HTR-8/SVneo (cell line): ENCODE measurements at places on chromosomes 1 and 21.

DNA sequence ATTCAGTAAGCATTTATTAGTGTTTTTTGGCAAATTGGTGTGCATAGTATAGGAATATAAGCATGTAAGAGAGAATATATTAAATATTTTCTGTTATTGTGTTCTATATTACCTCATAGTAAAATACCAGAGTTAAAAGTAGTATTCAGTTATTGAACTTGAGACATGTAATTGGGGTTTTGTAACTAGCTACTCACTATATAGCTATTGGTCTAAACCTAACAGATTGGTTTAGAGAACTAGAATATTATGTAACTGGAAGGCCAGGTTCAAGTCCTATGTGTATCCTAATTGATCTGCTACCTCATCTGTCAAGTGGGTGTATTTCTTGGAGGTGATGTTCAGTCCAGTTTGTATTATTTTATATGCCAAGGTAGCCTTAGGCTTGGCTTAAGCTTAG, 26.3 kb downstream of the CLIC4 start:
- no peak for DNase-seq

- no peak for DNase-seq
These were observed 42.6 kb upstream of the A3GALT2 start for GRCh38 chr1:33363470-33363861.

GRCh38 chr21:45845770-45846090, 135.8 kb upstream of the COL6A1 start:
- no peak for DNase-seq

DNA sequence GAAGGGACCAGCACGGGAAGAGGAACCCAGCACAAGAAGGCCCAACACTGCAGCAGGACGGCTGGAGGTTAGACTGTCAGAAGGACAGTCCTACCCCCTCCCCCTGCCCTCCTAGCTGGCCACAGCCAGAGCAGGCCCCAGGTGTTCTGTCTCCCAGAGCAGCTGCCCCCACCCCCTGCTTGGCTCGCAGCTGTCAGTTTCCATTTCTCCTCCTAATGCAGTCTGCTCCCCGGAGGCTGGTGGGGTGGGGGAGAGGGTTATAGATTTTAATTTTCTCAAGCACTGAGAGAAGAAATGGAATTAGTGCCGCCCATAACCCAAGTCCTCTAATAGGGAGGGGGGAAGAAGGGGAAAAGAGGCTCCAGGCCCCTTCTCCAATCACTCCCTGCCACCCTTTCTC, 13.0 kb upstream of the PEAR1 start:
- DNase-seq: no peak

DNA sequence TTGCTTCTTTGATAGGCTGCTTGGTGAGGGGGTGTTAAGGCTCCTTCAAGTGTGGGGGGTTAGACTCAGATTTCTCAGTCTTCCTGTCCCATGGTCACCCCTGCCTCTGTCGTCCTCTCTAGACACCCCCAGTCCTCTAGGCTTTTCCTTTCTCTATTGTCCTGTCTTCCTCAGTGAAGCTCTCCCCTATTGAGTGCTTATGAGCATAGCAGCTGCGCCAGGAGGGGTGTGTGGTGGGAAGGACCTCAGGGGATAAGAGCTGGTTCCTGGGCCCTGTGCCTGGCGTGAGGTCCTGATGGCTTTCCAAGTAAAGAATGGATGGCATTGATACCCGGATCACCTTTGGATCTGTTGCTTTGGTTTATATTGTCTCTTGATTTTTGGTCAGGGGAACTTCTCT, 69.1 kb downstream of the DIP2A start:
- no peak for DNase-seq

DNA sequence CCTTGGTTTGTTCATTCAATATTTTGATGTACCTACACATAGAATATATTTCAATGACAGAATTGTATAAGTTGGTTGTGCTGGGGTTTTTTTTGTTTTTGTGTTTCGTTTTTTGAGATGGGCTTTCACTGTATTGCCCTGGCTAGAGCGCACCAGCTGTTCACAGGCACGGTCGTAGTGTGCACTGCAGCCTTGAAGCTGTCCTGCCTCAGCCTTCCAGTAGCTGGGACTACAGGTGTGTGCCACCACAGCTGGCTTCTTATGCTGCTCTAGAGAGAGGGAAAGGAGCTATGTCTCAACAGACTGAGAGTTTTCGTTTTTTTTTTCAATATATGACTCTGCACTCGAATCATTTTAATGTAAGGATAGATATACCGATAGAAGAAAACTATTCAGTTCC, 102.6 kb downstream of the NTNG1 start:
- DNase-seq: no peak

GRCh38 chr1:81702903-81703302, 97.8 kb upstream of the ADGRL2 start:
- DNase-seq: no peak

GRCh38 chr1:156615946-156616345, 3.3 kb upstream of the HAPLN2 start:
- DNase-seq: no peak

GRCh38 chr1:88867743-88868521, 23.4 kb downstream of the GTF2B start:
- no peak for DNase-seq

- no peak for DNase-seq
These were observed 48.8 kb upstream of the LRRC8D start for GRCh38 chr1:89771991-89772560.

- DNase-seq: peak; percentile 56
These were observed 27.3 kb downstream of the GPR157 start for GRCh38 chr1:9101510-9102146.

GRCh38 chr1:1082239-1082775, 8.2 kb upstream of the RNF223 start:
- DNase-seq: no peak

GRCh38 chr1:27018316-27018715, 5.7 kb upstream of the TENT5B start:
- no peak for DNase-seq

- no peak for DNase-seq
These were observed 164.7 kb downstream of the NEGR1 start for GRCh38 chr1:72117621-72118020.

DNA sequence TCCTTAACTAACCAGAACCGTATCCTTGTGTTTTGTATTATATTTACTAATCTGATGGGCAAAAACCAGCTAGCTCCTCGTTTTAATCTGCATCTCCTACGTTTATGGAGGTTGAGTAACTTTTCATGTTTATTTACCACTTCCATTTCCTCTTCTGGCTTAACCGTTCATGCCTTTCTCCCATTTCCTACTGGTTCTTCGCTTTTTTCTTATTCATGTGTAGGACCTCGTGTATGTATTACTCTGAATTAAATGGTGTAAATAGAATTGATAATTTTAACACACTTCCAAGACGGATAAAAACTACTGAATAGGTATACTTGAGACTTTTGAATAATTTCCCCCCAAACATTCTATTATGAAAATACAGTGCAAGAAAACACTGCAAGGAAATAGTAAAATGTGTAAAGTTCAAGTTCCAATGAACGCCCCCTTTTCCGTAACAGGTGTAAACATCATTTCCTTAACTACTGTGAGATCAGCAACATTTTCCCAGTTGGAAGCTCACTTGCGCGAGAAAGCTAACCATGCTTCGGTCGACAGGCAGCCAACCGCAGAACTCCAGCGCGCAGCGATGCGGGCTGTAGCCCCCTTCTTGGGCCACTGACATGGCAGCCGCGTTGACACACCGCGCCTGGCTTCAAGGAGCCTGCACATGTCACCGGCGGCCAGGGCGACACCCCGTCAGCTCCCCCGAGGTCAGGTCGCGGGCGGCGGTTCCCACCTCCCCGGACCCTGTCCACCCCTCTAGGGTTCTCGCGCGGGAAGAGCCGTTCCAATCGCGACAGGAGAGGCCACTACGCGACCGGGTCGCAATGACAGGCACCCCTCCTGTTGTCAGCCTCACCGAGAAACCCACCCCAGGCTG, 816 bp downstream of the EDEM3 start:
- DNase-seq: no peak

- no peak for DNase-seq
These were observed 74.2 kb upstream of the NGF start for GRCh38 chr1:115412286-115412685.

- DNase-seq: no peak
These were observed 64.6 kb upstream of the SPAG17 start for GRCh38 chr1:118249641-118250040.

DNA sequence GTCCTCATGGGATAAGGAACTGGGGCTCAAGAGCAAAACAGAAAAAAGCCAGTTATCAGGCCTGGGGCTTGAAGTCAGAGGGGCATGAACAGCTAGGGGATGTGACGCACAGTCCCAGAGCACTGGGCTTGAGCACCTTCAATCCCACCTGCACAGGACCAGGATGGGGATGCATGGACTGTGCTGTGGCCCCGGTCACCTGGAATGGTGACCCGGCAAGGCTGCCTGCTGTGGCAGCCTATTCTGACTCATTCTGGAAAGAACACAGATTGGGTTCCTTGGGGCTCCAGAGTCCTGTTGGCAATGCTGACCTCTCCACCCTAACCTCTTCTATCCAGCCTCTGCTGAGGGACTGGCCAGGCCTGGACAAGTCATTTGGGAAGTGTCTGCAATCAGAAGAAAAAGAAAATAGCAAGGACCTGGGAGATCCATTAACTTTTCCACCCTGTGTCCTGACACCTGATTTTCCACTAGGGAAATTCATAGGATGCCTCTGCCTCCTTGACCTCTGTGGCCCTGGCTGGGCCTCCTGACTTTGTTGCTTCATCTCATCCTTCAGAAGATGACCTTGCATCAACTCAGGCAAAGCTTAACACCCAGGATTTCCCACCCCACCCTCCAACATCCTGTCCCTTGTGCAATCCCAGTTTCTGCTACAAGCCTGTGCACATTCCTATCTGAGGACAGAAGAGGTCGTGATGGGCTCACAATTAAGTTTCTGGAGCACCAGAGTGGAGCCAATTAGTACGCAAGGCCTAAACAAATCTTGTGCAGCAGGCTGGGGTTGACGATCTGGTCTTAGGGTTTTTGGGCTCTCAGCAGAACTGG, 17.9 kb upstream of the FMOD start:
- DNase-seq: peak; percentile 56

DNA sequence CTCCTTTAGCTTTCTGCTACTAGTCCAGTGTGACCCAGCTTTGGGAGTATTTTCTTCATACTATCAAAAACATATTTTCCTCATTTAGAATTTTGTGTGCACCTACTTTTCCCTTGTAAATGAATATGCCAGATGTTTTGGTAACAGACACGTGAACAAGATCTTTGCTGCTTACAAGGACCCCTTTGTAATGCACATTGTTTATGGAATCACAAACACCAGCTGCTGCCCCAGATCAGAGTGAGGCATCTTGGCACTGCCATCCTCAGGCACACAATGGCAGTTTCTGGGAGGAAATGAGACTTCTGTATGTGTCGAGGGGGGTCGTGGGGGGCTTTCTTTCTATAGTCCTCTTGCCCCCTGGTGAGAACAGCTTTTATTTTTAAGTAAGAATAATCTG, 115.7 kb downstream of the RGL1 start:
- DNase-seq: no peak

- peak; percentile 70 for DNase-seq
These were observed 9.8 kb downstream of the NHLH1 start for GRCh38 chr1:160376525-160377131.

- DNase-seq: no peak
These were observed 68.1 kb downstream of the RHOU start for GRCh38 chr1:228803421-228803820.

GRCh38 chr1:12630946-12631530, 12.8 kb upstream of the AADACL4 start:
- no peak for DNase-seq

DNA sequence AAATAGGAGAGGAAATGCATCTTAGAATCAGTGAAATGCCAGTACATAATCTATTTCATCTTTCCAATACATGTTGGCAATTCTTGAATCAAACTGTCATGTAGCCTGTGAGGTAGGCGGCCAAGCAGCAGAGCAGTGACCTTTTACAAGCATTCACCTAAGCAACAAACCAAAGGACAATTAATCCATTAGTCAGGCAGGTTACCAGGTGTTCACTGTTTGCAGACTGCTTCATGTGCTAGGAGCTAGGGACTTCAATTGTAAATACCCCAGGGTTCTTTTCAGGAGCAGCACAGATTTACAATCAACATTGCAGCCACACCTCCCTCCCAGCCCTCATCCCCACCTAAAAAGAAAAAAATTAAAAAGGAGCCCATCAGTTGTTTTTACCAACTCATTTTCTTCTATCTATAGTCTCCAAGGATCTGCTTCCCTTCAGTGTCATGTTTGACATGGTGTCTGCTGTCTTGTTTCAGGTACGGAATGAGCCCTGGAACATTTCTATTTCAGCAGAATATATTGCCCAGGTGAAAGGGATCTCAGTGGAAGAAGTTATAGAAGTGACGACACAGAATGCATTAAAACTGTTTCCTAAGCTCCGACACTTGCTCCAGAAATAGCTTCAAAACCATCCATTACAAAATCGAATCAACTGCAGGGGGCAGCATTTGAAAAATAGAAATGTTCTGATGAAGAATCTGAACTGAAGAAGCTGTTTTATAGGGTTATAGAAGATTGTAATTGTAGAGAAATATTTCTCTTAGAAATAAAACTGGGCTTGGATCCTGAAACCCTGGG, 23.0 kb downstream of the TATDN3 start:
- DNase-seq: no peak

DNA sequence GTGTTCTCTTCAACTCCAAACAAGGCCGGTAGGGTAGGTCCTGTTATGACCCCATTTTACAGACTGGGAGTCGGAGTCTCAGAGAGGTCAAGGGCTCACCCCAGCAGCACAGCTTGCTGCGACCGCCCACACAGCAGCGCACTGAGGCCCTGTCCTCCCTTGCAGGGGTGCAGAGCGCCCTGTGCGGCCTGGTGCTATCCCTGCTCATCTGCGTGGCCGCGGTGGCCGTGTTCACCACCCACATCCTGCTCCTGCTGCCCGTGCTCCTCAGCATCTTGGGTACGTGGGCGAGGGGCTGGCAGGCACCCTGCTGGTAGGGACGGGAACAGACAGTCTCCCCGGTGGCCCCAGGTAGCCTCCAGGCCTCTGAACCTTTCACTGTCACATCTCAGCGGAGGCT, 55.9 kb downstream of the DISP3 start:
- no peak for DNase-seq

- DNase-seq: no peak
These were observed 6.4 kb downstream of the DYRK1A start for GRCh38 chr21:37372951-37373350.

GRCh38 chr1:151680391-151680790, 36.2 kb downstream of the CELF3 start:
- DNase-seq: no peak

- peak; percentile 17 for DNase-seq
These were observed 90.2 kb downstream of the TGFBR3 start for GRCh38 chr1:91795591-91796389.

- DNase-seq: no peak
These were observed 203.6 kb downstream of the TRABD2B start for GRCh38 chr1:47793563-47793962.

- DNase-seq: no peak
These were observed 4.1 kb upstream of the DNMT3L start for GRCh38 chr21:44265734-44266270.
